Activated CD8-positive, alpha-beta memory T cell treated with anti-CD3 and anti-CD28 coated beads for 4 hours (primary cell): ENCODE measurements at places on chromosomes 16 and 17.

DNA sequence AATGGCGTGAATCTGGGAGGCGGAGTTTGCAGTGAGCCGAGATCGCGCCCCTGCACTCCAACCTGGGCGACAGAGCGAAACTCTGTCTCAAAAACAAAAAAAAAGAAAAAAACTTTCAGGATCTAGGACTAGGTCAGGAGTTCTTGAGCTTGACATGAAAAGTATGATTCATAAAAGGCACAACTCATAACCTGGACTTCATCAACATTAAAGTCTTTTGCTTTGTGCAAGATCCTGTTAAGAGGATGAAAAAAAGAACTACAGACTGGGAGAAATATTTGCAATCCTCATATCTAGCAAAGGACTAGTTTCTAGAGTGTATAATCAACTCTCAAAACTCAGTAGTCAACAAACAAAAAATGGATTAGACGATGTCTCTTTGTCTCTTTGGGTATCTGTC, 40.0 kb downstream of the TBC1D16 start:
- no peak for DNase-seq

DNA sequence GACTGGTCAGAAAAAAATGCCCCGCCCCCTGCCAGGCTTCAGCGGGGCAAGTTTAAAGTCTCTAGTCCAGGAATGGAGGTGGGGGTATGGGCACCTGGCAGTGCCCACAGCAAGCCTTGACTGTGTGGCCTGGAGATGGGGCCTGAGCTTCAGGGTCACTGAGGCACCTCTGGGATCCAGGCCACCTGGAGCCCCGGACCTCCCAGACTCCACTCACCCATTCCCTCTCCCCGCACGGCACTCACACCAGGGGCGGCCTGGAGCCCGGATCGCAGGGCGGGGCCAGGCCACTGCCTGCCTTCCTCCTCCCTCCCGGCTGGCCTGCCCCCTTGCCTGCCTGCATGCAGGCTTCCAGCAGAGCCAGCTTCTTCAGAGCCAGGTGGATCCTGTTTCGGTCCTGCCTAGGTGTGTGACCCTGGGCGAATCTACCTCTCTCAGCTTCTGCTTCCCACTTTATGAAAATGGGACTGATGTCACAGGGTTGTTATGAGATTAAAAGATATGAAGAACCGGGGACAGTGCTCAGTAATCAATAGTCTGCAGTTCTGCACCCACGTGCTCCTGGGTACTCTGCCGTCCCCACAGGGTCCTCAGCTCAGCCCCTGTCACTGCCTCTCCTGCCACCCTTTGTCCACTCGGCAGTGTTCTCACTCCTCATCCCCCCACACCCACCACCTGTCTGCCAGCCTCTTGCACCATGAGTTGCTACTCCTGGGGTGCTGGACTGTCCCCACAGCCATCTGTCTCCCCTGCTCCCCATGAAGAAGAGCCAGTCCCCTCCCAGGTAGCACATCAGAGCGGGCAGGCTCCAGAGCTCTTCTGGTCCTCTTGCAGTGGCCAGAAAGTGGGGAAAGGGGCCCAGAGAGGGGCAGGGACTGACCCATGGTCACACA, 1.2 kb upstream of the TCAP start:
- DNase-seq: no peak

DNA sequence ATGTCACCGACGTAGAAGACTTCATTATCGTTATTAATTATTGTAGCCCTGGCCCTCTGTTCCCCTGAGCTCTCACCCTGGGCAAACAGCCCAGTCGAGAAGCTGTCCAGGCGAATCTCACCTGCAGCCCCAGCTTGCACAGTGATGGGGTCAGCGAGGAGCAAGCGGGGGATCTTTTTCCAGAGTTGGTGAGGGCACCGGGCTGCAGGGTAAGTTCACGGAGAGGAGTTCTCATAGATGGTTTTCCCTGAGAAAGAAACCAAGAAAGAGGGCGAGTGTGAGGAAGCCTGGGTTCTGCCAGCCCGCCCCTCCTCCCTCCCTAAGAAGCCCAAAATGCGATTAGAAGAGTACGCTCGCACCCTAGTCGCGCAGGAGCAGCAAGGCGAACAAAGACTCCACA, 436 bp downstream of the SPAG5 start:
- no peak for DNase-seq

GRCh38 chr17:13962716-13963240, 106.5 kb upstream of the COX10 start:
- DNase-seq: no peak

DNA sequence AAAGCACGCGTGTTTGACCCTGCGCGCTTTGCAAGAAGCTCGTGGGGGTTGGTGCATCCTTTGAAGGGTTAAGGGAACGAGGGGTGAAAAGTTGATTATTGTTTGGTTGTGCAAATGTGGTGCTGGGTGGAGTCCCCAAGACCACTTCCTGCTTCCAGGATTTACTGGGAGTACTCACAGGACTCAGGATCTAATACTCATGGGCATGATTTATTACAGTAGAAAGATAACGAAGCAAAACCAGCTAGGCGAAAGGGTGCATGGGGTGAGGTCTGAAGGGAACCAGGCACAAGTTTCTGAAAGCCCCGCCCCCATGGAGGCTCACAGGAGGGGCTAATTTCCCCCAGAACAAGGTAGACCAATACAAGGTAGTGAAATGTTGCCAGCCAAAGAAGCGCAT, 58.8 kb downstream of the RPTOR start:
- DNase-seq: no peak

DNA sequence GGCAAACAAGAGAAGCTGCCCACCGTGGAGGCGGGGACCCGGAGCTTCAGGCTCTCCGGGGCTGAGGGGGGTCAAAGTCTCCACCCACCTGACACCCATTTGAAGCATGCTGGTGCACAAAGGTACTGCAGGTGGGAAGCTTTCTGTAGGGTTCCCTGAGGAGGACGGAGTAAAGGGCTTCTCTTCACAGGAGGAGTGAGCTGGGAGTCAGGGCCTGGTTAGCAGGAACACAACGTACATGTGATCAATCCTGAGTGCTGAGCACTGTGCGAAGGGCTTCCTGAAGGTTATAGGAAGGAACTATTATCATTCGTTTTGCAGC, 252.9 kb upstream of the RPL38 start:
- DNase-seq: no peak

GRCh38 chr16:23679274-23679985, 741 bp downstream of the PLK1 start:
- DNase-seq: no peak

DNA sequence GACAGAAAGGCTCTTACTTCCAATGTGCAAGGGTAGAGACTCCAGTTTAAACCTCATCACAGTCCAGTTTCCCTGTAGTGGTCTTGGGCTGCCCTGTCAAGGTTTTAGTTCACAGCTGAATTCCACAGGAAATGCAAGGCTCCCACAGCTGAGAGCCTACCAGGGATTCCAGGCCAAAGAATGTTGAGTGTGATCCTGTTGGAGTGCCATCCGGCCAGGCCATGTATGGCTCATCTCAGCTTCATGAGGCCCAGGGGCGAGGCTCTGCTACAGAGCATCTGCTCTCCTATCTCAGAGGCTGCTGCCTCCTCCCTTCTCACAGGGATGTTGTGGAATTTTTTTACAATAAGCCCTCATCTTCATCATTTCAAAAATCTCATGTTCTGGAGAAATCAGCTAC, 239.8 kb upstream of the CCL2 start:
- DNase-seq: no peak

DNA sequence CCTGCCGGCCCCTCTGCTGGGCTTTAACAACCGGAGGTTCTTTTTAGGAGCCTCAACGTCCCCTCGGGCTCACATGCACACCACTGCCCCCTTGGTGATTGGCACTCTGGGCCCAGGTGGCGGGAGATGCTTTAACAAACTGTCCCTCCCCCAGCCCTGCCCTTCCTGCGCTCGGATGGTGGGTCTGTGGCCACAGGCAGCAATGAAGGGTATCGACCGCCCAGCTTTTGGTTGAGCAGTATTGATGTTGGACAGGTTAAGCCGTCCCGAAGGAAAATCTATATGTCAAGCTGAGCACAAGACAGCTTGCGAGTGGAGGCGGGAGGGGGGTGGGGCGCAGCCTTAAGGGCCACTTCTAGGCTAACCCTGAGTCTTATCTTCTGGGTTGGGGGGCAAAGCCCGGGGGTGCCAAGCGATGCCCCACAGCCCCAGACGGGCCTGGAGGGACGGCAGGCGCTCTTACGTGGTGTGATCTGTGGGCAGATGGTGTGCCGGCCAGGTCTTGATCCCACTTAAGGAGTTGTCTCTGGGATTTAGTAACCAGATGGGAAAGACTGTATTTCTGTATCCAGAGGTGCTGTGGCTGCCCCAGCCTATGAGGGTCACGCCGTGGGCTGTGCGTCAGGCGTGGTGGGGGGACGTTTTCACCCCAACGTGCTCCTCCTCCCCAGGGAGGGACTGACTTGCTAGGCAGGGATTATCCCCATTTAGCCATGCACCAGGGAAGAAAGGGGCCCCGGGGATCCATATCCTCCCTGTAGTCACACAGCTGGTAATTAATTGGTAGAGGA, 6.2 kb downstream of the GSE1 start:
- DNase-seq: no peak

- DNase-seq: no peak
Measured at GRCh38 chr17:38815576-38816193, 9.4 kb downstream of the CWC25 start.

DNA sequence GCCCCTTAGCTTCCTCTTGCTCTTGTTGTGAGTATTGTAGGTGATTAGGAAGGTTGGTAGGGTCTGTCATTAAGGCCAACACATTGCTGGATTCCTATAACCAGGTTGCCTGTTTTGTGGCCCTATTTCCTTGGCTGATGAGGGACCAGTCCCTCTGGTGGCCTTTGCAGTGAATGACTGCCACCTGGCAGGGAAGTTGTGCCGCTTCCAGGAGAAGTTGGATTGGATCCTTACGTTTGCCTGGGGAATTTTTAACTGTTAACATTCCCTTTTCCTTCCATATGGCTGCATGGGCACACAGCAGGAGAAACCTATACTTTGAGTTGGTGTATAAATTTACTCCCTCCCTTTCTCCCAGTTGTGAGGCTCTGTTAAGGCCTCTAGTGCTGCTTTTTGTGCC, 32.4 kb downstream of the LCMT1 start:
- DNase-seq: no peak

GRCh38 chr17:72985882-72986720, 106.4 kb downstream of the SLC39A11 start:
- peak; percentile 6 for DNase-seq

DNA sequence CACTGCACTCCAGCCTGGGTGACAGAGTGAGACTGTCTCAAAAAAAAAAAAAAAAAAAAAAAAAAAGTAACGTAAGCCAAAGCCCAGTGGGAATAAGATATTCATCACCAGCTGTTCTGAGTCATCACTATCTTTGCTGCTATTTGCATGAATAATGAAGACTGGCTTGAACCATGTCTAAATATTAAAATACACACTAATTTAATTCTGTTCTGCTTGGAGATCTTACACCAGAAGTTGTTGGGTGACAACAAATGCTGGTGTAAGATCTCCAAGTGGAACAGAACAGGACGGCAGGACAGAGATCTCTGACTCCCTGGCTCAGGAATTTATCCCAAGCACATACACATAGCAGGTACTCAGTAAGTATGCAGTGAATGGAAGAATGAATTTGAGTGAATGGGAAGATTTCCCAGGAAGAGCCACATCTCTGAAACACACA, 19.6 kb downstream of the DNAH17 start:
- no peak for DNase-seq

- DNase-seq: no peak
Measured at GRCh38 chr16:71464231-71464630, 2.2 kb upstream of the ZNF23 start.

DNA sequence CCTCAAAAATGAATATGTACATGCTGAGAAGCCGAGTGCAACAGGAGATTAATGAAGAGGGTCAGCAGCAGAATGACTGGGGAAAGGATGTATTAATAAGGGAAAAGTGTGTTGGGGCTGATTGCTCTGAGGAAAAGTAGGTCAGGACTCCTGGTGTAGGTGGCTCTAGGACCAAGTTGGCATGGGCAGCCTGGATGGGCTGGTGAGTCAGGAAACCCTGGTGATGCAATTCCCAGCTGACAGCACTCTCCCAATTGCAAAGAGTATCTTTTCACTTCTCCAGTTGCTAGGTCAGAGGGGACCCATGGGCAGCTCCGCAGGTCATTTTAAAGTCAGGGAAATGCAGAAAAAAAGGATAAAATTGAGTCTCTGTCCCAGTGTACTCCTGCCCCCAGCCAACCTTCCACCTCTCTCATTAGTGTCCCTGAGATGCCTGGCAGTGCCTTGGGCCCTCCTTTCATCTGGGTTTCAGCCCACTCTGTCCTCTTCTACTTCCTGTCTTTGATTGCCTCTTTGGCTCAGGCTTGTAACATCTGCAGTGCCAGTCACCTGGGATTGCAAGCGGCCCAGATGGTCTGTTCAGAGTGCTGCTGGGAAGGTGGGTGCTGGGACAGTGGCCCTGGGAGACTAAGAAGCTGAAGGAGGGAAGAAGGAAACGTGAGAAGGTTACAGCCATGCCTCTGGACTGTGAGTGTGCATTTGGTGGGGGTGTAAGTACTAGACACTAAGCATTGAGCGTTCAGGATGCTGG, 2177.2 kb downstream of the TP53TG3F start:
- DNase-seq: no peak

DNA sequence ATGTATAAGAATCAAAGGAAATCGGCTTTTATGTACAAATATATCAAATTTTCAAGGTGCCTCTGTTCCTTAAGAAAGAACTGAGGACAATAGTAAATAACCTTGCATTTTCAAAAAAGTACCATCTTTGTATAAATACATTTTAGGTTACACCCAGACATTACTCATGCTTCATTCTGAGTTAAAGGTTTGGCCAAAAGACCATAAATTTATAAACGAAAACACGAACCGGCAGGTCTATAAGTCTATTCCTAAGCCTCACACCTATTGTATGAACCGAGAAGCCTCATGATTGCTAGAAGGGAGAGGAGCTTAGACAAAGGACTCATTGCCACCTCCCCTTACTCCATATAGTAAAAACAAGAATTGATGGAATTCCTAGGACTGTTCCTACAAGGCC, 94.6 kb upstream of the PSMD7 start:
- DNase-seq: no peak

GRCh38 chr17:78327880-78328279, 32.0 kb downstream of the SOCS3 start:
- DNase-seq: no peak

- peak; percentile 69 for DNase-seq
Measured at GRCh38 chr16:68528686-68529379, 10.3 kb upstream of the ZFP90 start.

DNA sequence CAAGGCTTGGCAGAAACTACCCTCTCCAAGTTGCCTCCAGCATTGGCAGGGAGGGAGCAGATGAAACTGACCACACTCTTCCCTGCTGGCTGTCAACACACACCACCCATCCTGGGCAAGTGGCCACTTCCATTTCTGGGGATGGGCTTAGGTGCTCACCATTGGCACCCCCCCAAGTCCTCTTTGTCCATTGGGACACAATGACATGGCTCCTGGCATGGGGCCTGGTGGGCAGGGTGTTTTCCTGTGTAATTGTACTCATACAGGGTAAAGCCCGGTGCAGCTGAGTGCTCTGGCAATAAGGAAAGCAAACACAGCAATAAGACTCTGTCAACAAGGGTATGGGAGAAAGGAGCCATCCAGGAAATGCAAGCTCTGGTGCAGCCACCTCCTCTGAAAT, 22.6 kb downstream of the SCNN1B start:
- DNase-seq: no peak

DNA sequence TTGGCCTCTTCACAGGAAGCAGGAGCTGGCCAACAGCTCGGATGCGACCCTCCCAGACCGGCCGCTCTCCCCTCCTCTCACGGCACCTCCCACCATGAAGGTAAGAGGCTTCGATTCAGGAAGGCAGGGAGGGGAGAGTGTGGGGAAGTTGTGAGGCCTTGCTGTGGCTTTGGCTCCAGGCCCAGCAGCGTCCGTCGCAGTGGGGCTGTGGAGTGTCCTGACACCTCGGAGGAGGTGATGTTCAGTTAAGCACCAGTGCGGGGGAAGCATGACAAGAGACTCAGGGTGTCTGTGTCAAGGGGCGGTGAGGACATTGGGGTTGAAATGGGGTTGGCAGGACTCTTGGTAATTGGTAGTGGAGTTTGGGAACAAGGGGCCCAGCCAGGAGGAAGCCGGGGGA, 109.0 kb downstream of the RAP1GAP2 start:
- no peak for DNase-seq
